ENCODE measurements at places on chromosomes 1 and 21. TPM values are rescaled to one million over a fixed set of nuclear protein-coding genes. Genes with fewer than 3 reads are reported as not detected.

DNA sequence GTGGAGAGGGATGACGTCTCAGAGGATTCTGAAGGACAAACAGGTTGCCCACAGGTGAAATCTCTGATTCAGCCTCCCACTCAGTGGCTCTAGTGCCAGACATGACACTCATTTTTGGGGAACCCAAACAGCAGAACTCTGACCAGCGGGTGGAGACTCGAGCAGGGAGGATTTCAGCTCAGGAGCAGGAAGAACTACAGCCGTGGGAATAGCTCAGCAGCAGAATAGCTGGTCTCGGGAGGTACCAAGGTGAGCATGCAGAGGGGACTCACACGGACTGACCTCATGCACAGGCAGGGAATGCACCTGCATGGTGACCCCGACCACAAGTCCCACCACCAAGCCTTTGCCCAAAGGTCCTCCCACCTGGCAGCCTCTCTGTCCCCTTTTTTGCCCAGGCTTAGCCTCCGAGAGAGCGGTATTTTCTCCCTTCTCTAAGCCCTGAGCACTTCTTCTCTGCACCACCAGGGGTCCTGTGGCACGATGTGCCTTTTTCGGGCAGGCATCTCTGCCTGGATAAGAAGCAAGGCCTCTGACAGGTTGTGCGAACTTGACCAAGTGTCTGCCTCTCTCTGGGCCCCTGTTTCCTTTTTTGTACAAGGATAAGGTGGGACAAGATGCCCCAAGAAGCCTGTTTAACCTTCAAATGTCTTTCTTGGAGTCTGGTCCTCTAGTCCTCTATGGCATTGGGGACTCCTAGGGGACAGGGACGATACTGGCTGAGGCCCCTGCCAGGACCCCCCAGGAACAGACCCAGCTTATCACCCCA is 8.8 kb upstream of the FGR start:
- no peak for DNase-seq

The TMEM269 gene
- not detected for polyA plus RNA-seq

The F11R gene
- 148 TPM for polyA plus RNA-seq

The FAM72A gene
- polyA plus RNA-seq = 10.6 TPM

Data from brain (organoid and tissue), 16 donors.